ENCODE measurements at places on chromosomes 11 and 22.

DNA sequence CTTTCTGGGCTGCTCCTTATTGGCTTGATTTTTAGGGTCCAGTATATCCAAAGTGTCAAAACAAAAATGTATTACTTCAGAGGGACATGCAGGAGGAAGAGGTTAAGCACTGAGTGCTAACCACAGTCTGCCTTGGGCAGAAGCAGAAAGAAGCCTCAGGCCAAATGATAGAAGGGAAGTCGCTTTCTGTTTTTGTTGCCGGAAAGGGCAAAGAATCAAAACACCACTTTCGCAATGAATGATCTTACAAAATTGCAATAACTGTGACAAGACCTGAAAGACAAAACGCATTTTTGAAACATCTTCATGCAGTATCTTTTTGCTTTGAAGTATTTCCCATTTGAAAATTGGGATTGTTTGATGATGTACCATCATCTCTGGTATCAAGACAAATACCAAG is 70.1 kb upstream of the PICALM start:
- no peak for DNase-seq

DNA sequence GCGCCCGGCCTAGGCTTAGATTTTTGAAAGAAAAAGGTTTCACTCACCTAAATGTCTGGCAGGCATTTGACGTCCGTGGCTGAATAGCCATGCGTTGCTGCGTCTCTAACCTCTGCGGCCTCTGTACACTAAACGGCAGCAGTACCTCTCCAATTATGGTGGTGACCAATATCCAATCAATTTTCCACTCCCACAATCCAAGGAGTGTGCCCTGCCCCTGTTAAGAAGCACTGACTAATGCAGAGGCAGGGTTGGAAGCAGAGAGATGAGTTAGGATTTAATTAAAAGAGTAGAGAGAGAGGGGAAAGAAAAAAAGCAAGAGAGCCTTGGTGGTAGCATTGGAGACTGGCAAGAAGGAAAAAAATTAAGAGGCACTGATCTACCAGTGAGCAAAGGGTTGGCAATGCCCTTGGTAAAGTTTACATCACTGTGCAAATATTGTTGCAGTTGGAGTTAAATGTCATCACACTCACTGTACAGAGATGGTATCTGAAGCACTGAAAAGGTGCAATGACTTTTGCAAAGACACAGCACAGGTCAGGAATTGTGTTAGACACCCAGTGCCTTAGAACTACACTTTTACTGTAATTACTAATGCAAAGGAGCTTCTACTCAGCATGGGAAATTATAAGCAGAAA is 526.7 kb downstream of the NTM start:
- DNase-seq = no peak

GRCh38 chr11:43567396-43567975 is 113.1 kb upstream of the HSD17B12 start:
- DNase-seq = no peak

DNA sequence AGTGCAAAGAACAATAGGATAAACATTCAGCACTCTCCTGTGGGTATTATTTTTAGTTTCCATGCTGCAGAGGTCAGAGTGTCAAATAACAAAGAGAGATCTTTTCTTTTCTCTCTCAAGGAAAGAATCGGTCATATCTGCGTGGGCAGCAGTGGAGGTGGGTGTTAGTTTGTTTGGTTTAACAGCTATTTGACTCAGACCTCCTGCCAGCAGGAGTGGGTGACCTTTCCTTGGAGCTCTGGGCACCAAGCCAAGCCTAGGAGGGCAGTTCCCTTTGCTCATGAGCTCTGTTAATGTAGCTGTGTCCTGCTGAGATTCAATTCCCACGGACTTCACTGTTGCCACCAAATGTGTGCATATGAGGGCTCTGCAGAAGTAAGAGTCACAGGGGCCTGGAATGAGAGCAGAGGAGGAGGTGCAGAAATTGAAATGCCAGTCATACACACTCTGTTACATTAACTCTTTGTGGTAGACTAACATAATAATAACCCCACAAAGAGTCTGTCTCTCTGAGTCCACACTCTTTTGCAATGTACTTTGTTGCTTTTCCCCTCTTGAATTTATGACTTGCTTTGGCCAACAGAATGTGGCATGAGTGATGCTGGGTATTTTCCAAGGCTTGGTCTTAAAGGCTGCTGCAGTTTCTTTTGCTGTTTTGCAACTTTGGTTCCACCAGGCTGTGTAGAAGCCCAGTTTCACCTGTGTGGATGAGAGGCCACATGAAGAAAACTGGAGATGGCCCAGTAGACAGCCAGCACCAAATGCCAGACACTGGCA is 76.0 kb upstream of the GRK3 start:
- no peak for DNase-seq

DNA sequence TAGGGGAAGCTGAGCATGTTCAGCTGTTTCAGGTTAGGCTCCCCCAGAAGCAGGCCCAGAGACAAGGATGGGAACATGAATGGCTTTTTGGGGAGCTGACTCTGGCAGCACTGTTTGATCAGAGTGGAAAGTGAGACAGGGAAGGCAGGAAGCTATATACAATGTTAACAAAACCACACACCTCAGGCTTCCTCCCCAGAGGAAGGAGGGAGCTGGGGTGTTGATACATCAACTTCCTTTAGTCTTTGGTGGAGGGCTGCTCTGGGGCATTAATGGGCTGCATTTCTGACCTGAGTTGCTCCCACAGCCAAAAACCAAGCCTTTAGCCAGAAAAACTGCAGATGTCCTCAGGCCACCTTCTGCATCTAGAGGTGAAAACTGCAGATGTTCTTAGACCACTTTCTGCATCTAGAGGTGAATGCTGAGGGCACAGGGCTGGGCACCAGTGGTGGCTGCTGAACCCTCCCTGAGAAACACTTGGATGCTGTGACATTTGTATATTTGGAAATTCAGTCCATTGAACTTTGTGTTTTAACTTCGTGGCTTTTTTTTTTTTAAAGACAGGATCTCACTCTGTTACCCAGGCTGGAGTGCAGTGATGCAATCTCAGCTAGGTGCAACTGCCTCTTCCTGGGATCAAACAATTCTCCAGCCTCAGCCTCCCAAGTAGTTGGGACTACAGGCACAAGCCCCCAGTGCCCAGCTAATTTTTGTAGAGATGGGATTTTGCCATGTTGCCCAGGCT is 49.9 kb downstream of the KIAA1671 start:
- DNase-seq = no peak

- no peak for DNase-seq
Measured at GRCh38 chr11:77813256-77813655, 7.3 kb downstream of the RSF1 start.

DNA sequence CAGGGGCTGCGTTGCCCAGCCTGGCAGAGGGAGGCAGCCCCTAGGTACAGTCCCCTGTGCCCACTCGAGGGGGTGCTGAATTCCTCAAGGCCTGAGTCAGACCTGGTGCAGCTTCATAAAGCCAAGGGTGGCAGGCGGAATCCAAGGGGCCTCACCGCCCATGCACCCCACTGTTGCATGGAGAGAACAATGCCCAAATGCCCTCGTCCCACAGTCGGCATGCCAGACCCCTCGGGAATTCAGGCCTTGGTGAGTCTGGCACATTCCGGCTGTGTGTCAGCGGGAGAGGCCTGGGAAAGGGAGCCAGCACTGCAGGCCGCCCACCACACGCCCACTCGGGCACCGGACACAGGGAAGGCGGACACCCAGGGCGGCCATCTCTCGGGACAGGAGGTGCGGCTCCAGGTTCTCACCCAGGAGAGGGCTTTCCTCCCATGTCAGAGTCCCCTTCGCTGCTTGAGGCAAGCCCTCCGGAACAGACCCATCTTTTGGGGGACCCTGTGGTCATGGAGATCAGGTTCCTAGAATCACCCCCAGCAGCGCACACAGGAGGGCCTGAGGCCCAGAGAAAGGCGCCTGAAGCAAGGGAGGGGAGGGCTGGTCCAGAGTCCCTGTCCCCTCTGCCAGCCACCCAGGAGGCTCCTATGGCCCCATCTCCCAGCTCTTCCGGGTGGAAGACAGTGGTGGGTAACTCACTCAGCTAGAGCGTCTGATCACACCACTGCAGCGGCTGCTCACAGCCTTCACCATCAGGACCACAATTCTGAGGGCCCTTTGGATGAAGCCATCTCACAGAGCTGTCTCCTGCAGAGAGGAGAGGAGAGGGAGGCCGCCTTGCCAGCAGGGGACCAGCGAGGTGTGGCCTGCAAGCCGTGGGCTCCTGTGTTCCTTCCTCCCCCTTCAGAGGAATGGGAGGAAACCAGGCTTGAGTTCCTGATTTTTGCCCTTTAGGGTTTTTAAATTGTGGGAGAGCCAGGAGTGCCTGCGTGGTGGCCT is 31.6 kb upstream of the KCNQ1OT1 start:
- DNase-seq = no peak

DNA sequence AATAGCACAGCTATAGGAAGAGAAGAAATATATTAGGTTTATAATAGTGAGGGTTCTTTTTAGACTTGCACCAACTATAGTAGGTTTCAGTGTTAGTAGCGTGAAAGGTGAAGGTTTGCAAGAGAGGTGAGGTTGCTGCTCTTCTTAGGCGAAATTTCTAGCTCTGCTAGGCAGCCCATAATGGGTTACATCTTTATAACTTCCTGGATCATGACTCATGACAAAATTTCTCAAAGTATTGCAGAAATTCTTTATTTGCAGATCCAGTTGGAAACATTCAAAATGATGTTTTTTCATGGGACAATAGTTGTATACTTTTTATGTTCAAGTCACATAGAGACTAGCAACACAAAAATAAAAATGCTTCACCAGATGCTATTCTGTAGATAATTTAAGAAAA is 260.0 kb downstream of the SOX6 start:
- no peak for DNase-seq

DNA sequence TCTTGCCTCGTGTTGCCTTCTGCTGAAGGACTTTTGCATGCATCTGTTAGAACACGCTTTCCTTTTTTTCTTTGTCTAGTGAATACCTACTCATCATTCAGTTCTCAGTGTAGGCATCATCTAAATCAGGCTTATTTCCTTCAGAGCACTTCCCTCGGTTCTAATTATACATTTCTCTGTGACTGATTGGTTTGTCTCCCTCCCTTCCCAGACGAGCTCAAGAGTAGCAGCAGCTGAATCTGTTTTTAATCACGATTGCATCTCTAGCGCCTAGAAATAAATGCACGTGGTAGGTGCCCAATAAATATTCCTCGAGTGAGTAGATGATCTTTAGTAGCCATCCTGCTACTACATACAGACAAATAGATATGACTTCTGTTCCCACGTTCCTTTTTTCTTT is 6.3 kb downstream of the CEP164 start:
- DNase-seq = no peak

DNA sequence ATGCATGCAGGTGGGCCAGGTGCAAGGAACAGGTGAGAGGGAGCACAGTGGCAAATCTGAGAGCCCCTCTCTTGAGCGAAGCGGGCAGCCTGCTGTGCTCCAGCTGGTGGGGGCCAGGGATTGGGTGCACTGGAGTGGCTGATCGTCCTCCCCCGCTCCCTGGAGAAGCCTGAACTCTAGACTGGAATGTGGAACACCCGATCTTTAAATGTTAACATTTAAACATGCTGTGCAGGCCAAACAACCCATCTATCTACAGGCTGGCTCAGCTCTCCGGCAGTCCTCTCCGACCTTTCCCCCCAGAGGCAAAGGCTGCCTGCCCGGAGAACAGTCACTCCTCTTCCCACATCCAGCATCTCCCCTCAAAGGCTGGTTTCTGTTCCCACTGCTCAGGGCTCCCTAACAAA is 5.1 kb downstream of the MRGPRF start:
- no peak for DNase-seq

DNA sequence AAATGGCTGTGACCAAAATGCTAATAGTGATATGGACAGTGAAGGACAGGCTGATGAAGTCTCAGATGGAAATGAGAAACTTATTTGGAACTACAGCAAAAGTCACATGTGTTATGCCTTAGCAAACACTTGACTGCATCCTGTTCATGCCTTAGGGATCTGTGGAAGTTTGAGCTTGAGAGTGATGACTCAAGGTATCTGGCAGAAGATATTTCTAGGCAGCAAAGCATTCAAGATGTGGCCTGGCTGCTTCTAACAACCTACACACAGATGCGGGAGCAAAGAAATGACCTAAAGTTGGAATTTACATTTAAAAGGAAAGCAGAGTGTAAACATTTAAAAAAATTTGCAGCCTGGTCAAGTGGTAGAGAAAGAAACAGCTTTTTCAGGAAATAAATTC is 28.1 kb upstream of the CD81 start:
- no peak for DNase-seq

DNA sequence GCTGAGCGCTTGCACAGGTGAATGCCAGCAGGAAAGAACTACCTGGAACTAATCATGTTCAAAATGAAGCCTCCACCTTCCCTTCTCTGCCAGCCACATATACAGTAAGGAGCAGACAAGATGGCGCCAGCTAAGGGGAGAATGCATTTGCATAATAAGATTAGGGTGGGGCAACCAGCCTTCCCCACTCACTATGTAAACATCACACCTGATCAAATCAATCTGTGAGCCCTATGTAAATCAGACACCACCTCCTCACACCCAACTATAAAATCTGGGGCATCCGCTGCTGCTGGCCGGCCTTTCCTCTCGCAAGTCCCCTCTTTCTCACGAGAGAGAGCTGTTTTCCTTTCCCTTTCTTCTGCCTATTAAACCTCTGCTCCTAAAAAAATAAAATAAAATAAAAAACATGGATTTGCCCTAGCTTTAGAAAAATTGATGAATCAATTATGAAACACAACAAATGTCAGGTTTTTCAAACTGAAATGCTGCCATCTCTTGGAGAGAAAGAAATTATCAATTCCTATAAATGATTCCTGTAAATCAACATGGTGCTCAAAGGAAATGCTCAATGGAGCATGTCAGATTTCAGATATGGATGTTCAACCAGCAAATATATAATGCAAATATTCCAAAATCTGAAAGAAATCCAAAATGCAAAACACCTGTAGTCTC is 108.9 kb downstream of the SGSM3 start:
- no peak for DNase-seq

GRCh38 chr11:60158636-60159035 is 24.2 kb downstream of the MS4A6A start:
- DNase-seq = no peak

DNA sequence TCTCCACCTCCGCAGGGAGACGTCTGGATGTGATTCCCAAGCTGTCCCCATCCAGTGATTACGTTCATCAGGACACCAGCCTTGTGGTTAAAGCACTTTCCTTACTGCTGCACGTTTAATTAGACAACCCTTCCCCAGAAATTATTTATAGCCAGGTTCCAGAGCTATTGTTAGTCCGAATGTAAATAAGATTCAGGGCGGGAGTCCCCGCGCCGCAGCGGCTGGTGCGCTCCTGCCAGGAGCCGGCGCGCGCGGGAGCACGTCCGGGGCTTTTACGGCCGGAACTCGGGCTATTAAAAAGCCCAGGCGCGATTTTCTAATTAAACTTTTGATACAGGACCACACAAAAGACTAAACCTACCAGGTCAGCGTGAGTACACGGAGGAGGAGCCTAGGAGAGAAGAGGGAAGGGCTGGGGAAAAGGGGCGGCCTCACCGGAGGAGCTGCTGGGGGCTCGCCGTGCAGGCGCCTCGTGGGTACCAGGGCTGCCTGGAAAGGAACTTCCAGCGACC is 538.3 kb downstream of the OPCML start:
- DNase-seq = no peak

DNA sequence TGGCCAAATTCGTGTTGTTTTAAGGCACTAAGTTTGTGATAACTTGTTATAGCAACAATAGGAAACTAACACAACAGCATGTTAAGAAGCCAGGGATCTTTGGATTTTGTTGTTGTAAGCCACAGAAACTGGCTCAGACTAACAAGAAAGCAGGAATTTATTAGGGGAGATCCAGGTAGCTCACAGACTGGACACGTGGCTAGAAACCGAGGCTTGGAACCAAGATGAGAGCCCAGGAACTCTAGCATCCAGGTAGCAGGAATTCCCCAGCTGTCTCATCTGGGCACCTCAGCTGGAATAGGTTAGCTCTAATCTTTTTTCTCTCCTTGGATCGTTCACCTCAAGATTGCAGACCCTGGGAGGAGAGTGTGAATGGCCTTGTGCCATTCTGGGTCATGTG is 24.9 kb downstream of the POLA2 start:
- no peak for DNase-seq

GRCh38 chr11:3613998-3614741 is 27.6 kb downstream of the ART5 start:
- DNase-seq = no peak

All from stimulated activated CD4-positive, alpha-beta T cell treated with anti-CD3 and anti-CD28 coated beads, Interleukin-1b, Interleukin-23, amount 100 ng/mL, for 1 hour (primary cell).